Osteoblast (primary cell): ENCODE measurements at places on chromosomes 6 and 20.

- DNase-seq, result no peak
These were observed 26.0 kb downstream of the SOBP start for GRCh38 chr6:107515955-107516354.

GRCh38 chr20:35886537-35886936 lies 67.8 kb downstream of the SCAND1 start:
- DNase-seq, result no peak

- DNase-seq, result no peak
These were observed 9.7 kb downstream of the TNFRSF21 start for GRCh38 chr6:47299965-47300364.

DNA sequence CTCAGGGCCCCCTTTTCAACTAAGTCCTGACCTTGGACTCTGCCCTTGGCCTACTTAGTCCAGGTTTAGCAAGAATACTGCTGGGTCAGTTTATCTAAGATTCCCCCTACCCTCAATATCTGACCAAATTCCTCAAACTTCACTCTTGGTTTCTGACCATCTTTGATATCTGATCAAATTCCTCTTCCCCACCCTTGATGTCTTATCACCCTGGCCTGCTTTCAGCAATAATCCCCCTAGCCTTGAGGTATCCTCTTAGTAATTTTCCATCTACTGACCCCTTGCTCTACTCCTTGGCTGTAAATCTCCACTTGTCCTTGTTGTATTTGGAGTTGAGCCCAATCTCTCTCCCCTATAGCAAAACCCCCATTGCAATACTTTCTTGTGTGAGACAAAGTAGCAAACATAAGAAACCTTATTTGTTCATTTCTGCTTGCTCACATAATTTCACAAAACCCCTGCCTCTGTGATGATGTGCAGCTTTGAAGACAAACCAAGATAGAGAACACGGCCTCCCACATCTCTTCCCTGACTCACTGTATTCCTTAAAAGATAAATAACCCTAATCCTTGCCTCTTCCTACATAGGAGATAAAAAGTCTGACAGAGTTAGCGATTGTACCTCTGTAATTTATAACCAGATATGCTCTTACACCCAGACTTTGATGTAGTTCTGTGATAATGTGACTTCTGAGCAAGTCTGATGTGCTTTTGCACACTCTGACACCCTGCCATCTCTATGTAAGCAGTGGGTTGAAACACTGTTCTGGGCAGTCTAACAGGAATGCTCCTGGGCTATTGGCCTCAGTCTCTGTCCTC lies 13.8 kb upstream of the IYD start:
- no peak for DNase-seq

DNA sequence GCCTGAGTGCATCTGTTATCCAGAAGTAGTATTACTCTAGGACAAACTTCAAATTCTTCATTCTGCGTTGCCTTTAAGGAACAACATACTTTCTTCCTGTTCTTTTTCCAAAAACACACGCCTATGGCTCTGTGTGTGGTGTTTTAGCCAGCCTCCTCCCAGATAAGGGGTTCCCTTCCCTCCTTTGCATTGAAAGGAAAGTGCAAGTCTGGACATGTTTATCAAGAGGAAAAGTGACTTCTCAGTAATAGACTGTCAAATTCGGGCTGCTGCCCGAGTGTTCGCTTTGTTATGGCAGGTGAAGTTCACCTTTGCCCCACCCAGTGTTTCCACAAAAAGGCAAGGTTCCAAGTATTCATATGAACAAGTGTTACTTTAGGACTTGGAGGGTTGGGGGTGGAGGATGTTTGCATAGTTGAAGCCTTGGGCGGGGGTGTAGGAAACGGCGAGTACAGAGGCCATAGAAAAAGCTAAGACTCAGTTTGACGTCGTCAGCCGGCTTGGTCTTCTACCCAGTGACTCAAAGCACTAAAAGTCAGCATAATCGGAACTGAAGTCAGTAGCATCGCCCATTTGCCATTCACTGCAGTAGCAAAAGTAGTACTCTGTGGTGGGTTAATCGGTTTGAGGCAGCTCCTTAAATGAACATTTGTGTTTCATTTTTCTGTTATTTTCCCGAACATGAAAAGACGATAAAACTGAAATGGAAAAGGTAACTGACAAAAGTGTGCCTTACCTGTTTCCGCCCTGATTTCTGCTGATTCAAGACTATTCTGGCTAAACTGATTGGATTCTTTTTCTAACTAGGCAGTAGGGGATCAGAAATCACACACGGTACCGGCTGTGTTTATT lies 12.5 kb downstream of the PRDM1 start:
- no peak for DNase-seq

- no peak for DNase-seq
These were observed 34.3 kb downstream of the ADGRF1 start for GRCh38 chr6:47007657-47008396.

DNA sequence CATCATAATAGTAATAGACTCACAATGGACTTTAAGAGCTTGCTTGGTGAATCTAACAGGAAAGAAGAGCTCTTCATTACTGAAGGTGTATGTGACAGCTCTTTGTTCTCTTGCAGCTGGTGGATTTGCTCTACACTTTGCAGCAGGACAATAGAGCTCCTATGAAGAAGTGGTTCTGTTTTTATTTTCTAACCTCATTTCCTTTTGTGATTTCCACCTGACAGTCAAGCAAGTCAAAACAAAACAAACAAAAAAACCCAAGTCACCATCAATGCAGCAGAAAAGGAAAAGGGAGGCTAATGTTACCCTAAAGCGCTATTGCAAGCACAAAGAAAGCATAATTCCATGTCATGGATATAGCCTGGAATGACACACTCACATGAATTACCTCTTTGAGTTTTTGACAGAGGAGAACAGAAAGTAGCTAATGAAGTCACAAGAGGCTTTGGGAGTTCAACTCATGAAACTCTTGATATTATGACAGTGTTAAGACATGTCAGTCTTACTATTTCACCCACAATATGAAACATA lies 1188.1 kb downstream of the EPHA7 start:
- DNase-seq, result no peak

GRCh38 chr6:31351033-31351380 lies 6.0 kb downstream of the HLA-B start:
- DNase-seq, result no peak

- DNase-seq, result no peak
These were observed 7.2 kb downstream of the SNX21 start for GRCh38 chr20:45840700-45841198.

- DNase-seq, result no peak
These were observed 31.6 kb downstream of the TFAP2D start for GRCh38 chr6:50744976-50745375.

DNA sequence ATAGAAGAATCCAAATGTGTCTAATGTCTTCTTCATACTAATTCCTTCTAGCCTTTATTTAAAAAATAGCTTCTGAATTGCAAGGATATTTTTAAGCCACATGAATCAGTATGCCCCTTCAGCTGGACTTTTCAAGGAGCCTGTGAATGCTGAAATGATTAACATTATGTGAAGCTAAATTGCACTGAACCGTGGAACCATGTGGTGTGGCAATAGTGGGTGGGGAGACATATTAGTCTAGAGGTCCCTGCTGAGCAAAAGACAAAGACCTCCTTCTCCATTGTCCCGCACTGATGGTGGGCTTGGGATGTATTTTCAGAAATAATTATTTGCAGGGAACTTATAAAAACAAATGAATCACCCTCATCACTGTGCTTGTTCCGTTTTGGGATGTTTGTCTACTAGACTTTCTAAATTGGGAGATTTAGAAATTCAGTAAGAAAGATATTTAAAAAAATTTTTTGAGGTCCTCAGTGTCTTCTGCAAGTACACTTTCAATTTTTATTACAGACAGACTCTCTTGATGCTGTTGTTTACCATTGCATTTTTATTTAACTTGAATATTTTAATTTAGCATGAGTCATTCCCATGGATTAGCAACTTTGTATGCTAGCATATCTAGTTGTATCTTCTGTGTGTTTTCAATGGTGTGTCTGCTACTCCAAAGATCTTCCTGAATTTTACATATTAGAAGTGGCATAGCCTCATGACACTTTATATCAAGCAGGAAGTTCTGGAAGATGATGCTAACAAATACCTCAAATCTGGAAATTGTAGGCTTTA lies 238.1 kb downstream of the LAMA2 start:
- DNase-seq, result peak; percentile 23

- DNase-seq, result no peak
These were observed 38.5 kb downstream of the ORC3 start for GRCh38 chr6:87628424-87628823.

- DNase-seq, result no peak
These were observed 1259.1 kb downstream of the EPHA7 start for GRCh38 chr6:92160226-92160625.

GRCh38 chr6:165725201-165725600 lies 62.2 kb upstream of the PDE10A start:
- DNase-seq, result no peak

DNA sequence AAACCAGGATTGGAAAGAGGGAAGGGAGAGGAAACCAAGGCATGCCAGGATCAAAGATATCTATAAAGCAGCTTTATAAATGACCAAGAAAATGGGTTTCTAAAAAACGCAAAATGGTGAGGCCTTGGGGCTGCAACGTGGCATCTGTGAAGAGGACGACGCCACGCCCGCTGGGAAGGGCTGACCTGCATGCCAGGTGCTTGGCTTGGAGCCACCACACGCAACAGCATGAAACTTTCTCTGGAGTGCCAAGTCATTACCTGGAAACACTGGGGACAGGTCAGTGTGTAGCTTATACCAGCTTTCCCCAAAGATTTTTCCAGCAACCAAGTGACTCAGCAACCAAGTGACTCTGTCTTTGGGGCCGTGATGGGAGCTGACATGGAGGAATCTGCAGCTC lies 82.5 kb downstream of the POPDC3 start:
- DNase-seq, result no peak

- DNase-seq, result peak; percentile 82
These were observed 36.4 kb upstream of the RPN2 start for GRCh38 chr20:37142708-37143107.

DNA sequence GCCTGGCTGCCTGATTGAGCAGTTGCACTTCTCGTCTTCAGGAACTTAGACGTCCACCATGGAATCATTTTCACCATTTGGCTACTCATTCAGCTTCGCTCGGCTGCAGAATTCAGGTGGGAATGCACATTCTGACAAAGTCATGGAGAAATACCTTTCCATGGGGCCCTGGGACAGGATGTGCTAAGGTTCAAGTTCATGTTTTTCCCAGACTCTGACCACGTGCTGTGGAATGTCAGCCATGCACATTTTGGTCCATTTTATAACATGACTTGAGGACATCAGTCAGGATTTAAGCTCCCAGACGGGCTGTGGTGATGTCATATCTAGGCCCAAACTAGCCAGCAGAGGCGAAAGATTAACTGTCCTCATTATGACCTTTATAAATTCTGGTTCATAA lies 205.3 kb downstream of the TBXT start:
- no peak for DNase-seq

GRCh38 chr6:150503041-150503440 lies 96.6 kb upstream of the PLEKHG1 start:
- no peak for DNase-seq

DNA sequence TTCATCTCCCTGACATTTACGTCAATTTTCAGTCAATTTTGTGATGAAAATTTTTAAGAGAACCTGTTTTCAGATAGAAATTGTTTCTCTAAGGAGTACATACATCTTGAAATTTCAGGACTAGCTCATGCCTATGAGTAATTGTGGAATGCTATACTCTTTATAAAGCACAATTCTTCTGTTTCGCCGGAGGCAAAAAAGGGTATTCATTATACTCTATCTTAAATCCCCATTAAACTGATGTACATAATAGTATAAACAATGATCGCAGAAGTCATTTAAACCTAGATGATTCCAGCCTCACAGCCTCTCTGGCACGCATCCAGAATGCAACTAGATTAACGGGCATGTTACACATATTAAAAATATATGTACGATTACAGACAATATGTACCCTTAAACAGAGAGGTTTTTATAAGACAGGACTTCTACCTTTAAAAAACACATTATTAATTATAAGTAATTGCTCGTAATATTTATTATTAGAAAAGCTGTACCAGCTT lies 62.6 kb downstream of the NRSN1 start:
- DNase-seq, result no peak

- peak; percentile 46 for DNase-seq
These were observed 21.1 kb upstream of the ROS1 start for GRCh38 chr6:117446861-117447260.

DNA sequence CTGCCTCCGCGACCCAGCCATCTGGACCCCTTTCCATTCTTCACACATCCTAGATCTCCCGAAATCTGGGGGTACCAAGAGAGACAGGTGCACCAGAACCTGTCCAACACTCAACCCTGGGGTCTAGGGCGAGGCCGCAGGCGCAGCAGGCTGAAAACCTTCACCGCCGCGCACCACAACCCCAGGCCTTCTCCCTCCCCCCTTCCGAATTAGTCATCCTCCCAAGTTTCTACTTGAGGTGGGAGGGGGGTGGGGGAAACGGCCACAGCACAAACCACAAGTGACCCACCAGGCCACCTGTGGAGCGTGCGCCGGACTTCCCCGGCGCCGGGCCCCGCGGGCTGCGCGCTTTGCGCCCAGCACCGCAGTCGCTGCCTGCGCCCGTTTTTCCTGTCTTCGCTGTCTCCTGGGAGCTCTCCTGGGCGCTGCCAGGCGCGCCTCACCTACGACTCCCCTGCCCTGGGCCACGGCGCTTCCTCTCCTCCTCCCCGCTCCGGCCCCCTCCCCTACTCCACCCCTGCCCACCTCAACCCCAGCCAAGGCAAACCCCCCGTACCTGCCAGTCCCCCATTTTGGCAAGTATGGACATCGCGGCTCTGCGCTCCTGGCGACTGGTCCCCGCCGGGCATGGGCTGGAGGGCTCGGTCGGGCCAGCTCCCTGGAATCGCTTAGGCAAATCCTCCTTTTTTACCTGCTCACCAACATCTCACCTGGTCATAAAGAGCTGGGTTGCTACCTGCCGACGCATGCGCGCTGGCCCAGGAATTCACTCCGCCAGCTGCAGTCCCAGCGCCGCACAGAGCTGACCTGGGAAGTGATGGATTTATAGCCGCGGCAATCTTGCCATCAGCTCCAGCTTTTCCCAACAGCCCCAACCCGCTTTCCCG lies 4.2 kb upstream of the TFAP2A start:
- DNase-seq, result peak; percentile 75

- DNase-seq, result no peak
These were observed 594.6 kb downstream of the DOK5 start for GRCh38 chr20:55070001-55070400.

GRCh38 chr6:91278416-91278815 lies 691.5 kb upstream of the MAP3K7 start:
- DNase-seq, result no peak

GRCh38 chr20:50314678-50315335 lies 124.2 kb downstream of the CEBPB start:
- no peak for DNase-seq

DNA sequence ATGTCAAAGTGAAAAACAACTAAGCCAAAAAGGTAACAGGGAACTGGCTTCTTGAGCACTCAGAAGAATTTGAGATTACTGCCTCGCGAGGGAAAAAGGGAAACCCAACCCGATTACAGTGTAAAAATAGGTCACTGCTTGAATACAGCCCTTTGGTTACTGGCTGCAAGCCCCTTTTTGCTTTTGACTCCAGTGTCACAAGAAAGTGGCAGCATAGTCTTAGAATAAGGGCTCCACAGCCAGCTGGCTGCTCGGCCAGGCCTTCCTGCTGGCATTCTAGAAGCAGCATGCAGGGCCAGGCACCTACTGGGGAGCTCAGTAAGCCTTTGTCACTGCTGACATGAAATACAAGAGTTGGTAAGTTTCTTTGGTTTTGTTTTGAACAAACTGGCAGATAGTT lies 83.0 kb downstream of the ZHX3 start:
- peak; percentile 76 for DNase-seq

GRCh38 chr6:30763618-30764489 lies 19.5 kb upstream of the IER3 start:
- DNase-seq, result no peak

GRCh38 chr20:37615340-37616109 lies 78.3 kb upstream of the CTNNBL1 start:
- DNase-seq, result no peak
